Neural crest cell (in vitro differentiated cells): ENCODE measurements at places on chromosomes 6 and 20. TPM values are rescaled to one million over a fixed set of nuclear protein-coding genes. Genes with fewer than 3 reads are reported as not detected.
A peak's percentile ranks its signal among the peaks of the same experiment; 100 is the strongest.

GRCh38 chr20:36541227-36541767, at the start of gene MYL9:
TSS of gene MYL9 (plus strand) at chr20:36541519. CDS start at chr20:36544885, 3,366 bp downstream.
- peak; percentile 36 for DNase-seq

DNA sequence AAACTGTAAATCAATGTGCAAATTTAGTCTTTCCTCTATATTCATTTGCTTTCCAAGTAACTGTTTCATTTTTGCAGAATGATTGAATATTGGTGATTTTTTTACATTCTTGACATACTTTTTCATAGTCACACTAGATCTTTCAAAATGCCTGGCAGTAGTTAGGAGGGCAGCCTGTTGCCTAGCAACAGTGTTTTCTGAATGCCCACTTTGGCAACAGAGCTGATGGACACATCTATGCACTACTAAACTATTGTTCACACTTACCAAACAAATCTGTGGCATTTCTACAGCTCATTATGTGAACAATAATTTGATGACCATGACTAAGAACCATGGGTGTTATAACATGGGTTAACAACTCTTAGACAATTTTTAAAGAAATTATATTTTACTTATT, 438.0 kb upstream of the IMPG1 start:
- DNase-seq, result no peak

DNA sequence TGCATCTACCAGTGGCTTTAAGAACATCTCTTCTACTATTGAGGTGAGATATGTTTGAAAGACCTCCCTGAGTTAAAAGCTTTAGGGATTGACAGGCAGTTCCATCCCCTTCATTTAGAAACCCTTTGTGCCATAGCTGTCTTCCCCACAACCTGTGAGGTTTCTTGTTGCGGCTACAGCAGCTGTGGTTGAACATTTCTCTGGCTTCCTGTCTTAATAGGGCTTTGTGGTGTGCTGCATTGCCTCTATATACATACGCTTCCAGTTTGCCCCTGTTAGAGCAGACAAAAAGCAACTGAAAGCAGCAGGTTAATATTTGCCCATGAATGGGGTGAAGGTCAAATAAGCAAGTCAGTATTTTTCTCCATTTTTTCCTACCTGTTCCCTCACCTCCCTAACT, 210.2 kb downstream of the TMEM200A start:
- DNase-seq, result no peak

The TSPO2 gene
- not detected in 2 replicates for total RNA-seq

DNA sequence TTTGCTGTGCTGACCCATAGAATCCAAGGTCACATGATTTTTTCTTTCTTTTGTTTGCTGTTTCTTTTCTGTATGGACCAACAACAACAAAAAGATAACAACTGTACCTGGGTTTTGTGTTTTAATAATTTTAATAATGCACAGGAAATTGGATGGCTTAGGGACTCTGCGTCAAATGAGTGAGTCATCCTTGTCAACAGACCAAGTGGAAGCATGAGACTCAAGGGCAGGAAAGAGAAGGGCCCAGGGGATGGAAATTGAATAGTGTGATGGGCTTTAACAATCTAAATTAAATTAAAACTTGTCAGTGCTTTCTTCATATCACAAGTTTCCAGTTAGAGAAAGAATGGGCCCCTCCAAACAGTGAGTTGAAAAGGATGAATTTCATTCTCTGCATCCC, 413.0 kb downstream of the PREX1 start:
- no peak for DNase-seq

DNA sequence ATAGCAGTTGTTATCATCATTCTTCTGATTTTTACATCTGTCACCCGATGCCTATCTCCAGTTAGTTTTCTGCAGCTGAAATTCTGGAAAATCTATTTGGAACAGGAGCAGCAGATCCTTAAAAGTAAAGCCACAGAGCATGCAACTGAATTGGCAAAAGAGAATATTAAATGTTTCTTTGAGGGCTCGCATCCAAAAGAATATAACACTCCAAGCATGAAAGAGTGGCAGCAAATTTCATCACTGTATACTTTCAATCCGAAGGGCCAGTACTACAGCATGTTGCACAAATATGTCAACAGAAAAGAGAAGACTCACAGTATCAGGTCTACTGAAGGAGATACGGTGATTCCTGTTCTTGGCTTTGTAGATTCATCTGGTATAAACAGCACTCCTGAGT, 2.1 kb downstream of the CALHM6 start:
- no peak for DNase-seq

- no peak for DNase-seq
These were observed 198.6 kb downstream of the CDKAL1 start for GRCh38 chr6:20732896-20733295.

- no peak for DNase-seq
These were observed 16.1 kb downstream of the TTK start for GRCh38 chr6:80020381-80021120.

DNA sequence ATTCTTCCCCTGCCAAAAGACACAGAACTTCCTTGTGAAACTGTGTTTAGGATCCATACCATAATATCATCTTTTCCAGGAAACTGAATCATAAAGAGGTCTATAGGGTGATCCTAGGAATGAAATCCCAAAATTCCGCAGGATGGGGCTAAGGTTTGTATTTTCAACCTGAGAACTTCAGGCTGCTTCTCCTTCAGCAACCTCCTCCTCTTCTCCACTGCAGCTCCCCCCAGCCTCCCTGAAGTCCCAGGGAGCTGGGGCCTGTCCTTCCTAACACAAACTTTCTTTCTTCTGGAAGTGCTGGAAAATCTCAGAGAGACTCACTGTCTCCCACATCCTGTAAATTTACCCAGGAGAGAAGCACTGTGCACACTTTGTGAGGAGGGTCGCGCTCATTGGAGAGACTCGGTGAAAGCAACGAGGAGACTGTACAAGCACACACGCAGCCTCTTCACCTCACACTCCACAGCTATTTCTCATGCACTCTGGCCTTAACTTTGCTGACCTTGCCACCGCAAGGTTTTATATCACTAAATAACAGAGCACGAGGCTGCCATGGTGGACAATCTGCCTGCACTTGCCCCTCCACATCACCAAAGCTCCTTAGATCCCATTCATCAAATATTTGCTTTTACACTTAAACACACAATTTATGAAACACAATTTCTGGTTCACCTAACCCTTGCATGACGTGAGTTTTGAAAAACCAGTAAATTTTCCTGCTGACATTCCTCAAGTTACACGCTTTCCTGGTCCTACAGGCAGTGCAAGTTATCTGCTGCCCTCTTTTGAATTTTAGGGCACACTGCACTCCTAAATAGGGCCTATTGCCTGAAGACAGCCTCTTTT, 14.3 kb downstream of the ID4 start:
- DNase-seq, result peak; percentile 41

DNA sequence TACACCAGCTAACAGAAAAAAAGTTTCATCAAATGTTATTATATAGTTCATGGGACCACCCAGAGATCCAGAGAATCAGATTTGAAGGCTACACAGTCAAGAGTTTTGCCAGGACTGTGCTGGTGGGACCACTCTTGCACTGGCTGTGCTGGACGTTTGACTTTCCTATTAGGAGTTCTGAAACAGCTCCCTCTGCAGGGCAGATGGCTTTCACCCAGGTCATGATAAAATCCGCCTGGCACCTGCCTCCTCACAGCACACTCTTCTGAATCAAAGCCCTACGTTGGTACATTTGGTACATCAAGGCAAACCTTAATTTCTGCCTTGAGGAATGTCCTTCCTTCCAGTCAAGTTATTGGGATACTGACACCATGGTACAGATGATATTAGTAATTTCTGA, 302.1 kb downstream of the ZNF217 start:
- DNase-seq, result peak; percentile 13

DNA sequence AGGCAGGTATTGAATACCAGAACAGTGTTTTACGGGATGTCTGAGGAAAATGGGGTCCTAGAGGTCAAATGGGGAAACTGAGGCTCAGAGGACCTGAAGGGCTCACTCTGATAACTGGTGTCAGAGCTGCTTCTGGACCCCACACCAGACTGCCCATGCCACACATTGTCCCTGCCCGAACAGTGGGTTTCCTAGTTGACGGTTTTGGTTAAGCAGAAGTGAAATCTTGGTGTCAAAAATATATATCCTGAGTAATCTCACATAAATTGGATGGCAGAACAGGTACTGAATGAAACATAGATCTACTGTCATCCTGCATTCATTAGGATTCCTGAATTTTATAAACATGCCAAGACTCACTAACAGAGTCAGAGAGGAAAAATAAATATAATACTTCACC, 16.3 kb downstream of the NOX3 start:
- DNase-seq, result no peak

- DNase-seq, result peak; percentile 95
These were observed at the start of gene TMX4 for GRCh38 chr20:8019246-8019997. TSS of gene TMX4 (minus strand) at chr20:8019761. CDS start at chr20:8019613, 148 bp downstream.

The SSTR4 gene
- not detected in 2 replicates for total RNA-seq
